Testis (tissue), 5 donors: ENCODE measurements at places on chromosomes 1 and 21.

- H3K27me3 ChIP-seq = no peaks in the 10 kb centered on the region
- no peak overlapping the region for H3K27ac ChIP-seq
- no peaks in the 10 kb centered on the region for H3K36me3 ChIP-seq
- peaks cover 7% of the 10 kb centered on the region for H3K4me1 ChIP-seq
Measured at GRCh38 chr1:8213676-8214075, 104.2 kb upstream of the SLC45A1 start.

DNA sequence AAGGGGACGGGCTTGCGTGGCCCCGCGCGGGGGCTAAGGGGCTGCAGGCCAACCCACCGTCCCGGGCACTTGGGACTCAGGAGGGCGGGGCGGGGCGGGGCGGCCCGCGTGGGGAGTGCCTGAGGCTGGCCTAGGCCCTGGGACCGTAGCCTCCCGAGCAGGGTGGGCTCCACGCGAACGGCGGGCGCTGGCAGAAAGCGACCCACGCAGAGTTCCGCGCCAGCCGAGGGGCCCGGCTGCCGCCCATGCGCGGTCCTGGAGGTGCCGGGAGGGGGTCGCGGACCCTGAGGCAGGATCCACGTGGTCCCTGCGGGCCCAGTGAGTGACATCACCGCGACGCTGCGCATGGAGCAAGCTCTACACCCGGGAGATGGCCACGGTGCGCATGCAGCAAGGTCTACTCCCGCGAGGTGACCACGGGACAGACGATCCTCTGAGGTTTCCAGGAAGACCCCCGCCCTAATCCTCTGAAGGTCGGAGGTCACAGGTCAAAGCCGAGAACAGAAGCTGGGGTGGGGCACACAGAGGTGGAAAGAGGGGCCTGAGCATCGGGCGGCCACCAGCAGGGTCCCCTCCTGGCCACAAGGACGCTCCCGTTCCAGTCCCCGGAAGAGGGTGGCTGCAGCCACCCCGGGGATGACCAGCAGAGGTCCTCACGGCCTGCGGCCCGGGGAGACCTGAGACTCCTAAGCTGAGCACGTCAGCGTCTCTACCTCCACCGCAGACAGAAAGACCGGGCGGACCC, 13.5 kb upstream of the SLC19A1 start:
- DNase-seq = peak; percentile 78
- H3K27me3 ChIP-seq = no peaks in the 10 kb centered on the region
- peaks cover 5% of the 10 kb centered on the region for H3K4me1 ChIP-seq
- H3K36me3 ChIP-seq = no peaks in the 10 kb centered on the region

DNA sequence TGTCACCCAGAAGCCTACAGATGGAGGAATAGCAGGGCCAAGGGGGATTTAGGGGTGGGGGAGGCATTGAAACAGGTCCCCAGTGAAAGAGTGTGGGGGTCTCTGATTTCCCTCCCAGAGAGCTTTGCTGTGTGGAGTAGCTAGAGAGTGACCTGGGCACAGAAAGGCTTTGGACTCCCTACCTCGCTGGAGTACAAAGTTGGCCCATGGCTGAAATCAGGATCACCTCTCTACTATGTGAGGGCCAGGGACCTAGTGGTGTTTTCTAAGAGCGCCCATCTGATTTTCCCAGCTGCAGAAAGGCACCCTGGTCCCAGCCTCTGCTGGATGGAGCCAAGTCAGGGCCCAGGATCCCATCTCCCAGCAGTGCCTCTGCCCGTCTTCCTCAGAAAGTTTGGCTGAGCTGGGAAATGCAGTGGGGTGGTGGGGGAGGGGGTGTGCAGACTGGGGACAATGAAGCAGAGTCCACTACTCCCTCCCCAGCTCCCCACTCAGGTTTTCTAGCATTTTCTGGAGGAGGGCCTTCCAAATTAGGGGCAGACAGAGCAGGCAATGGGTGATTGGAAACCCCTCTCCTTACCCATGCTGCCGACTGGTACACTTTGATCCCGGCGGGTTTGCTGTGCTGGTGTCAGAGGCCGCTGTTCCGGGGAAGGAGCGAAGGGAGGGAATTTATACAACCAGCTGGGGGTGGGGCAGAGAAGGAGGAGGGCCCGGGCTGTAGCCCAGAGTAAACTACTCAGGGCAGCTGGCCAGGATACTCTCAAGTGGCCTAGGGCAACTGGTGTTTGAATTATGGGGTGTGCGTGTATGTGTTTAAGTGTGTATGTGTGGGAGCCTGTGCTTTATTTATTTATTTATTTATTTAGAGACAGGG, at the start of gene SELENBP1:
SELENBP1 (minus strand) TSS at position 648 of the 877 bp plus-strand sequence; CDS start at position 584, 64 bp downstream.
- H3K27me3 ChIP-seq = no peaks in the 10 kb centered on the region
- peak within 1 kb of the TSS; percentile 6 for H3K4me3 ChIP-seq
- peak; percentile 84 for DNase-seq
- H3K36me3 ChIP-seq = no peaks in the 10 kb centered on the region
- H3K27ac ChIP-seq = peak within 1 kb of the TSS; percentile 61
- peaks cover 16% of the 10 kb centered on the region for H3K4me1 ChIP-seq

DNA sequence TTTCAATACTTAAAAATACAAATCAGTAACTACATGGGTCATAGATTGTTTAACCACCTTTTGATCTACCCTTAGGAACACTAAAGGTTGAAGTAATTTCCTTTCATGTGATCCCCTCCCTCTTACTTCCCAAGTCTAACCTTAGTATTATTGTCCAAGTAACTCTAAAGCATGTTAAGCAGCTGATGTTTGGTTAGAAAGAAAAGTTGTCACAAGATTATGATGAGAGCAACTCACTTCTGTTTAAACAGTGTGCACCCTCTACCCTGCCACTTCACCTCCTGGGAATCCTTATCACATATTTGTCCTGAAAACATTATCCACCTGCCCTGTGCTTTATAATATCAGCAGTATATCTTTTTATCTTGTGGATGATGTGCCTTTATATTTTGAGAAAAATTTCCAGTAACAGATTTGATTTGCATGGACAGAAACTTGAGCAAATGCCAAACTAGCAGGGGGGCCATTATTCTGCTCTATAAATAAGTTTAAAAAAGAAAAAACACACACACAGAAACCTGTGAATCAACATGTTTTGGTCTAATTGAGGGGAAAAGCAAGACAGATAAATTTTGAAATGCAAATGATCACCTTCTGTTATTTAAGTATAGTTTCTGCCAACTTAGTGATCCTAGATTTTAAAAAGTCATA, 194.3 kb downstream of the RPS6KC1 start:
- no peaks in the 10 kb centered on the region for H3K27me3 ChIP-seq
- H3K4me1 ChIP-seq = no peaks in the 10 kb centered on the region
- H3K4me3 ChIP-seq = no peak overlapping the region
- DNase-seq = no peak
- no peaks in the 10 kb centered on the region for H3K36me3 ChIP-seq
- no peak overlapping the region for H3K27ac ChIP-seq

- H3K4me3 ChIP-seq = no peak overlapping the region
- H3K4me1 ChIP-seq = no peaks in the 10 kb centered on the region
- H3K36me3 ChIP-seq = no peaks in the 10 kb centered on the region
- no peak overlapping the region for H3K27ac ChIP-seq
Measured at GRCh38 chr1:160352555-160352954, 9.4 kb downstream of the NCSTN start.

- no peaks in the 10 kb centered on the region for H3K4me1 ChIP-seq
- no peak for DNase-seq
- no peak overlapping the region for H3K4me3 ChIP-seq
- no peaks in the 10 kb centered on the region for H3K27me3 ChIP-seq
- H3K27ac ChIP-seq = no peak overlapping the region
- H3K36me3 ChIP-seq = no peaks in the 10 kb centered on the region
Measured at GRCh38 chr21:34933609-34934335, 115.3 kb downstream of the RUNX1 start.

DNA sequence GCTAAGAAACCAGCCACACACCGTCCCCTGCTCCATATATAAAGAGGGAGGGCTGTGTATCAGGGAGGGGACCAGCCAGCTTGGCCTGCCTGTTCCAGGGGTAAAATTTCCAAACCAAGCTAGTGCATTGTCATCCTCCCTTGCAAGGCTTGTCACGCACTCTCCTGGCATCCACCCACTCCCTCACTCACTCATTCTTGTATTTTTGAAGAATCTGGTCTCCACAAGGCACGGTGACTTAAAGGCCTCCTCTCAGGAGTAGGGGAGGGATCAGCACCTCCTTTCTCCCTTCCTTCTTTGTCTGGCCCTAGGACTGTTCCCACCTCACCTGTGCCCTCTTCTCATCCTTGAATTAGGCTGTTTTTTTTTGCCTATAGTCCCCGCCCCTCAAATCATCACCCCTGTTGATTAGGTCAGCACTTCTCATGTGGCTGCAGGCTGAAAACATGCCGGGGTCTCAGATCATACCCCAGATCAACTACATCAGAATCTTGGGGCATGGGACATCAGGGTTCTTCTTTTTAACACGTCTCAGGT, 5.0 kb downstream of the ABCA4 start:
- H3K36me3 ChIP-seq = no peaks in the 10 kb centered on the region
- no peak for DNase-seq
- no peak overlapping the region for H3K27ac ChIP-seq
- H3K27me3 ChIP-seq = no peaks in the 10 kb centered on the region

DNA sequence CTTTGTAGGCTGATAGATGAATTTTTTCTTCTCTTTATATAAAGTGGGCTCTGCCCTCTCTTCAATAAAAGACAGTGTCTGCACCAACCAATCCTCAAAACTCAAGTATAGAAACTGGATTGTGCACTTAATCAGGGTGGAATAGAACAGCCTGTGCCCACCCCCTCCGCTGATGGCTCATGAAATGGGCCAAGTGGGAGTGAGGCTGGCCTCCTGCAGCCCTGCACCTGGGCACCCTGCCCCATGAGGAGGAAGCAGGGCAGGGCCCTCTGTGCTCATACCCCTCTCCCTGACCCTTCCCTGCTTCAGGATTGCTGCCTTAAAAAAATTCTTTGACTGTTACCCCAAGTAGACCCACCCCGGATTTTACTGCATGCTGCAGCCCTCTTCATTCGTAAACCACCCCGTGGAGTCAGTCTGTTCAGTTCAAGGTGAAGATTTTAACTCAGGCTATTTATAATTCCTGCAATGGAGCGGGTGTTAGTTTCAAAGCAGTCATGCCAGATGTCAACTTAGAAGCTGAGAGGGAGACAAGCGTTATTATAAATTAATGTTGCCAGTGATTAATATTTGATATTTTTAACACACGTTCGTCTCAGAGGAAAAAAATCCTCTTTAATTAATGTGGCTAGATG, 15.8 kb downstream of the PROK1 start:
- H3K36me3 ChIP-seq = no peaks in the 10 kb centered on the region
- H3K27me3 ChIP-seq = no peaks in the 10 kb centered on the region
- H3K4me3 ChIP-seq = no peak overlapping the region
- H3K4me1 ChIP-seq = peaks cover 9% of the 10 kb centered on the region

DNA sequence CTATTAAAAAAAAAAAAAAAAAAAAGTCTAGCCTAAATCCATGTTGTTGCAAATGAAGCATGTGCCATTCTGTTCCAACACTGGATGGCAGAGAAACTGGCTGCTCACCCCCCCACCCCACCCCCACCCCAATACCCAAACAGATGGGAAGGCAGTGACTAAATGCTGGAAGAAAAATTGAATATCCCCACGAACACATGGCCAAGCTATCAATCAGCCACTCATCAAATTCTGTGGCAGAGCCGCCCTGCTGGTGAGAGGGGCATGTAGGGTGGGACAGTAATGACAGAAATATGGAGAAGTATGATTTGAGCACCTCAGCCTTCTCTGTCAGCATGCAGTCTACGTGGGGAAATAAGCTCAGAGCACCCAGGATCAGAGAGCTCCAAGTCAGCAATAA, 34.1 kb downstream of the OPTC start:
- no peaks in the 10 kb centered on the region for H3K27me3 ChIP-seq
- no peak overlapping the region for H3K4me3 ChIP-seq
- no peak for DNase-seq
- peak overlapping the region; percentile 10 for H3K27ac ChIP-seq

GRCh38 chr1:236079703-236080102, 14.8 kb upstream of the NID1 start:
- H3K4me1 ChIP-seq = peaks cover 10% of the 10 kb centered on the region
- H3K27ac ChIP-seq = no peak overlapping the region
- no peak for DNase-seq
- H3K36me3 ChIP-seq = no peaks in the 10 kb centered on the region
- no peak overlapping the region for H3K4me3 ChIP-seq

- no peak overlapping the region for H3K27ac ChIP-seq
- DNase-seq = no peak
- H3K4me3 ChIP-seq = no peak overlapping the region
- no peaks in the 10 kb centered on the region for H3K27me3 ChIP-seq
Measured at GRCh38 chr1:216702170-216702569, 21.1 kb downstream of the ESRRG start.
